H54 (cell line): ENCODE measurements at places on chromosomes 6 and 20.

DNA sequence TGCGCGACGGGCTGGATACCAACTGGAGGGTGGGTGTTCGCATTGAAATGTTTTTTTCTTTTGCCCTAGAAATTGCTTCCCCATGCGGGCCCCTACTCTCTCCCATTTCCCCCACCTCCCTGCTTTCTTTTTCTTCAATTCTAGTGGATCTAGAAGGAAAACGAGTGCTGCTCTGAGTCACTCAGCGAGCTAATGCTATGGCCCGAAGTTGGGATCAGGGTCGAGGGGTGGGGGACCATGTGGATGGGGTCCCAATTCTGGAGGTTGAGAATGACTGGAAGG lies 71.5 kb downstream of the SOX4 start:
- no peak for DNase-seq

- no peak for DNase-seq
Observed at GRCh38 chr6:165306955-165307354, 2.5 kb downstream of the C6orf118 start.

DNA sequence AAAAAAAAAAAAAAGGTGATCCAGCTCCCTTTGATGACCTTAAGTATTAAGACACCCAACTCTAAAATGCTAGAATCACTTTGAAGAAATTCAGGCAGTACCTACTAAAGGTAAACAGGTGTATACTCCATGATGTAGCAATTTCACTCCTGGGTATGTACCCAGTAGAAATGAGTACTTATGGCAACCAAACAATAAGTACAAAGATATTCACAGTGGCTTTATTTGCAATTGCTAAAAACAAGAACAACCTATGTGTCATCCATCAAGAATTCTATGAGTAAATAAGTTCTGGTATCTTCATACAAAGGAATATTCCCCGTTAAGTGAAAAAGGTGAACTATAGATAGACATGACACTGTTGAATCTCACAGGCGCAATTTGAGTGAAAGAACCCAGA lies 29.4 kb downstream of the MDGA1 start:
- DNase-seq = no peak

DNA sequence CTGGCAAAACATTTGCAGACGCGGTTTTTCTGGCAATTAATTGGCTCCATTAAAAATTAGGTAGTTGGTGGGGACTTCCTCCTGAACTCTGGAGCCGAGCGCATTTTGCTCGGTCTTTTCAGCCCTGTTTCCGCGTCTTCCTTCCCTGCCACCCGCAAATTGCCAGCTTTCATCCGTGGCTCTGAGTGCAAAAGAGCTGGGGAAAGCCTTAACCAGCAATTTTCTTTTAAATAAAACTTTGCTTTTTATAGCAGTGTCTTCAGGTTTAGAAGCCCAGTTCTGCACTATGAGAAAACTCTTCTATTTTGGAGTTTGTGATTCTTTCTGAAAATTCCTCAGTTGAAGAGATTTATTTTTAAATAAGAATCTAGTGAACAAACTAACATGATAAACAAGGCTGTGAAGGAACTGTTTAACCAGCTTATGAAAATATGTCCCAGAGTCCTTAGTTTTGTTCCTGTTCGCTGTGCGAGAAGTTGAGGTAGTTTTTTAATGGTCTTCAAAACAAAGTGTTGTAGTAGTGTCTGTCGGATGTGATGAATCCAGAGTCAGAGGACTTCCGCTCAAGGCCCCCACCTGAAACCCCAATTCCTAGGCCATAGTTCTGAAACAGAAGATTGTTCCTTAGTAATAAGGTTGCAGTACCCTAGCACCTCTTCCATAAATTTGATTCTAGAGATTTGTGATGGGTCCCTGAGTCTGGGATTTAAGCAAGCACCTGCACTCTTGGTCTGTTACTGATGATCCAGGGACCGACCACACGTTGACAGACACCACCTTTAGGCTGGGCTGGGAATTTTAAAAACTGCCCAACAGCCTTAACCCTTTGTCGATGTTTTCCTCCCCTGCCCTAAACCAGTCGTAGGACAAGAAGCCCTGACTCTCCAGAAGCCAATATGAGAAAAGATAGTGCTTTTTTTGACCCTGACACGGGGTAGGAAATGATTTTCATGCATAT lies 950 bp downstream of the KCTD20 start:
- peak; percentile 45 for DNase-seq

DNA sequence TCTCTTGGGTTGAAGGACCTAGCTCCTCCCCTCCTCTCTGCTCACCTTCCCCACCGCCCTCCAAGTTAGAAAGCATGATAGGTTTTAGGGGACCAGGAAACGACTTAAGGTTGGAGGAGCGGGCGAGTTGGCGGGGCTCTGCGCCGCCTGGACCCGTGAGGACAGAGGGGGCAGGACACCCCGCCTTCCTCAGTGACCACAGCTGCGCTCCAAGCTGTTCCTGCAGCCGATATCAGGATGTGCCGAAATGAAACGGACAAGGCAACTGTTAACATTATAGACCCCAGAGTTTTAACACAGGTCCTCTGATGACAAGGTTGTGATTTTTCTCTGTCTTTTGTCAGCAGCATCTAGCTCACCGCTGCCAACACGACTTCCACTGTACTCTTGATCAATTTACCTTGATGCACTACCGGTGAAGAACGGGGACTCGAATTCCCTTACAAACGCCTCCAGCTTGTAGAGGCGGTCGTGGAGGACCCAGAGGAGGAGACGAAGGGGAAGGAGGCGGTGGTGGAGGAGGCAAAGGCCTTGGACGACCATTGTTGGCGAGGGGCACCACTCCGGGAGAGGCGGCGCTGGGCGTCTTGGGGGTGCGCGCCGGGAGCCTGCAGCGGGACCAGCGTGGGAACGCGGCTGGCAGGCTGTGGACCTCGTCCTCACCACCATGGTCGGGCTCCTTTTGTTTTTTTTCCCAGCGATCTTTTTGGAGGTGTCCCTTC lies at the start of gene GRM1:
Gene GRM1 (plus strand): TSS at position 212 of the 722 bp plus-strand sequence. CDS start 456 bp downstream, at position 668.
- no peak for DNase-seq

DNA sequence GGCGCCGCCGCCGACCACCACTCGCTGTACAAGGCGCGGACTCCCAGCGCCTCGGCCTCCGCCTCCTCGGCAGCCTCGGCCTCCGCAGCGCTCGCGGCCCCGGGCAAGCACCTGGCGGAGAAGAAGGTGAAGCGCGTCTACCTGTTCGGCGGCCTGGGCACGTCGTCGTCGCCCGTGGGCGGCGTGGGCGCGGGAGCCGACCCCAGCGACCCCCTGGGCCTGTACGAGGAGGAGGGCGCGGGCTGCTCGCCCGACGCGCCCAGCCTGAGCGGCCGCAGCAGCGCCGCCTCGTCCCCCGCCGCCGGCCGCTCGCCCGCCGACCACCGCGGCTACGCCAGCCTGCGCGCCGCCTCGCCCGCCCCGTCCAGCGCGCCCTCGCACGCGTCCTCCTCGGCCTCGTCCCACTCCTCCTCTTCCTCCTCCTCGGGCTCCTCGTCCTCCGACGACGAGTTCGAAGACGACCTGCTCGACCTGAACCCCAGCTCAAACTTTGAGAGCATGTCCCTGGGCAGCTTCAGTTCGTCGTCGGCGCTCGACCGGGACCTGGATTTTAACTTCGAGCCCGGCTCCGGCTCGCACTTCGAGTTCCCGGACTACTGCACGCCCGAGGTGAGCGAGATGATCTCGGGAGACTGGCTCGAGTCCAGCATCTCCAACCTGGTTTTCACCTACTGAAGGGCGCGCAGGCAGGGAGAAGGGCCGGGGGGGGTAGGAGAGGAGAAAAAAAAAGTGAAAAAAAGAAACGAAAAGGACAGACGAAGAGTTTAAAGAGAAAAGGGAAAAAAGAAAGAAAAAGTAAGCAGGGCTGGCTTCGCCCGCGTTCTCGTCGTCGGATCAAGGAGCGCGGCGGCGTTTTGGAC lies 2.0 kb downstream of the SOX4 start:
- DNase-seq = no peak

DNA sequence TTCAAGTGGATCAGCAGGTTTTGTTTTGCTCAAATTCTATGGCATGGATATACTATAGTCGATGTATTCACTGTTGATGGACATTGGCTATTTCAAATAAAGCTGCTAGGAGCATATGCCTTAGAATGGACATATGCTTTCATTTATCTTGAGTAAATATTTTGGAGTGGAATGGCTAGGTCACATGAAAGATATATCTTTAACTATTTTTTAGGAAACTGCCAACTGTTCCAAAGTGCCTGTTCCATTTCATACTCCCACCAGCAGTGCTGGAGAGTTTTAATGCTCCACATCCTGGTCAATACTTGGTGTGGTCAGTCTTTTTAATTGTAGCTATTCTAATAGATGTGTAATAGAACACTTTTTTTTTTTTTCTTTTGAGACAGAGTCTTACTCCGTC lies 81.1 kb upstream of the PIM1 start:
- no peak for DNase-seq

DNA sequence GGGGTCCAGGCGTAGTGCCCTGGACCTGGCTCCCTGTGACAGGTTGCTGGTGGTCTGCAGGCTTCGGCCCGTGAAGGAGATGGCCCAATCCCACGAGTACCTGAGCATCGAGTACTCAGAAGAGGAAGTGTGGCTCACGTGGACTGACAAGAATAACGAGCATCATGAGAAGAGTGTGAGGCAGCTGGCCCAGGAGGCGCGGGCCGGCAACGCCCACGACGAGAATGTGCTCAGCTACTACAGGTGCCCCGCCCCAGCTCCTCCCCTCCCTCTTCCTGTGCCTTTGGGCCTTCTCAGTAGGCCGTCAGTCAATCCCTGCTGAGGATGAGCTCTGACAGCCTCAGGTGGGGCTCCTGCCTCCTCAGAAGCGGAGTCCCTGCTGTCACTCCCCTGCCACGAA lies 42.6 kb downstream of the UQCC2 start:
- no peak for DNase-seq

DNA sequence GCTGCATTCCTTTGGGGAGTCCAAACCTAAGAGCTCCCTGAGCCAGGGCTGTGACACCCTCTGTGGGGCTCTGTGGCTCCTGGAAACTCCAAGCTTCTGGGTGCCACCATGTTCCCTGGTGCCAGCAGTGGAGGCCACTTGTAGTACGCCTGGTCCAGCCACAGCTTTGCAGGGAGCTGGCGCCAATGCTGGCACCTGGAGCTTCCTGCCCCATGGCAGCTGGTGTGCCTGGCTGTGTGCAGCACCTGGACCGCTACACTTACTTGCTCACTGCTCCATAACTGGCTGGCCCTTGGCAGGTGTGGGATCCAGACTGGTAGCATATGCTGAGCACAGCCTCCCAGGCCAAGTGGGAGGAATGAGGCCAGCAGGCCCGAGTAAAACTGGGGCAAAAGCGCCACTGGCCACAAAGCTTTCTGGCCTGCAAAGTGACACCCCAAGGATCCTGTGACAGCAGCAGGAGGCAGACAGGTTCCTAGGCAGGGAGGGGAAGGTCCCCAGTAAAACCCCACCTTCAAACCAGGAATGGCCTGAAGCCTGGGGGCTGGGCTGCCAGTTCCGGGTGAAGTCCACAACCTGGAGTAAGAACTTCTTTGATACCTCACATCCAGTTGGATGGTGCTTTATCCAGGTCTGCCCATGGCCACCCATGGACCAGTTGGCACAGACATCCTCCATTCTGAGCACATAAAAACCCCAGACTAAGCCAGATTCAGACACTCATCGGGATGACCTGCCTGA lies 461.0 kb downstream of the TBC1D32 start:
- DNase-seq = no peak

DNA sequence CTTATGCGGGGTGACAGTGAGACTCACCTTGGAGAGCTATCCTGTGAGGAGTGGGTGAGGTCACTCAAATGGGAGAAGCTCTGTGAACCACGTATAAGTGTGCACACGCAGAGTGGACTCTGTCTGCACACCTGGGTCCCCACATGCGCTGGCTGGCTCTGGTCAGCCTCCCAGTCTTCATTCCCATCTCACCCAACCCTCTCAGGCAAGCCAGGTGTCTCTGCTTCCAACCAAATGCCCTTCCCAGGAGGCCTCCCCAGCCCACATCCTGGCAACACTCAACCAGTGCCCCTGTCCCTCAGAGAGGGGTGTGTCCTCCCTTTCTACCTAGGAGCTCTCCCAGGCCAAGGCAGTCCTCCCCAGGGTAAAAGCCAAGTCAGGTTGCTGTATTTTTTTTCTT lies 8.0 kb upstream of the PI16 start:
- DNase-seq = no peak

- DNase-seq = no peak
Observed at GRCh38 chr6:145838305-145838704, 23.7 kb upstream of the FBXO30 start.

- no peak for DNase-seq
Observed at GRCh38 chr6:109892451-109893435, 85.4 kb upstream of the GPR6 start.

DNA sequence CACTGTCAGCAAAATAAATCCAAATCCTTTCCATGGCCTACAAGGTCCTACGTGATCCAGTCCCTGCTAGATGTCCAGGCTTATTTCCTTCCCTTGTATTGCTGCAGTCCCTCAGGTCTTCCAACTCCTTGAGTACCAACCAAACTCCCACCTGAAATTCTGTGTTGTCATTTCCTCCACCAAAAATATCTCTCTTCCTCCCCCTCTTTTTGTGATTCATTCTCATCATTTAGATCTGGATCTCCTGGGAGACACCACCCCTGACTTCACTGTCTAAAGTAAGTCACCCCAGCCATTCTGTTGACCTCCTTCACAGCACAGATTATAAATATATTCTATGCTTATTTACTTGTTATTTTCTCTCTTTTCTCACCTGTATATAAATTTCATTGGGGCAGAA lies 9.0 kb upstream of the LOC128125822 start:
- DNase-seq = no peak

- DNase-seq = no peak
Observed at GRCh38 chr6:1118287-1118647, 193.6 kb upstream of the FOXQ1 start.

DNA sequence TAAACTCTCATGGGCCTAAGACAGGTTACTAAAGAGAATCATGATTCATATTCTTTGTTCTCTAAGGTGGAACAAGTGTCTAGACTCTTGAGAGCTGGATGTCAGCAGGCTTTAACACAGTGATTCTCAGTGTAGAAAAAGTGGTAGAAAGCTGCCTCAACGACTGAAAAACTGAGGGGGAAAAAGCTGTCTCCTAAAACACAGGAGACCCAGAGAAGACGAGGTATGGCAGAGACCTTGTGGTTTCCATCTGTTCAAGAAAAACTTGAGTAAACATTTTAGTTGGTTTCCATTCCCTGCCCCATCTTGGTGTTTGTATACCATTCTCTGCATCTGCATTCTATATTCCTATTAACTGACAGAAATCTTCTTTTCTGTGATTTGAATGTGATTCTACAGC lies 57.6 kb upstream of the MAP3K7 start:
- no peak for DNase-seq

DNA sequence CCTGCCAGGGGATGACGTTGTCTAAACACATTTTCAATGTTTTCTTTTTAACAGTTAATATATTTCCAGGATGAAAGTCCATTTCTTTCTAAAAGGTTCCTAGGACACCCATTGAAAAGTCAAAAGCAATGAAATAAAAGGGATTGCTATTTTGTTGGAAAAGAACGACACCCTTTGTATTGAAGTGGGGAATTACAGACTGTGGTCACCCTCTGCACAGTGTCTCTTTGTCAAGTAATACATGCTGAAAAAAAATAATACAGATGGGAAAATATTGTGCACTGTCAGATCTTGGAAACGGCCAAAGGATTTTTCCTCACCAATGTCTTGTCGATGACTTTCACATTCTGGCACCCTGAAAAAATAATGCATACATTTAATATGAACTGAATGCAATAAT lies 56.9 kb downstream of the HAO1 start:
- DNase-seq = no peak

- no peak for DNase-seq
Observed at GRCh38 chr20:62350629-62351422, 16.3 kb downstream of the LAMA5 start.
